ENCODE measurements at places on chromosomes 7 and 10. TPM values are rescaled to one million over a fixed set of nuclear protein-coding genes. Genes with fewer than 3 reads are reported as not detected.

The CHN2 gene
- total RNA-seq: 2.6 TPM

The CLIP2 gene
- total RNA-seq: 20.3 TPM

The H2BK1 gene
- total RNA-seq: not detected

The PDE1C gene
- 0.34 TPM for total RNA-seq

The MBL2 gene
- total RNA-seq: under 0.01 TPM

The GPR26 gene
- total RNA-seq: not detected

The KRIT1 gene
- total RNA-seq: 51.5 TPM

The TOMM7 gene
- total RNA-seq: 401 TPM

The PLEKHS1 gene
- not detected for total RNA-seq

The ZNF425 gene
- 1.5 TPM for total RNA-seq

The SCIN gene
- total RNA-seq: 1.2 TPM

The ZNF488 gene
- not detected for total RNA-seq

The MRLN gene
- not detected for total RNA-seq

The EPO gene
- not detected for total RNA-seq

The ASIC3 gene
- 0.36 TPM for total RNA-seq

The PDLIM1 gene
- 2.1 TPM for total RNA-seq

The TAF6 gene
- 54.3 TPM for total RNA-seq

The C7orf57 gene
- 0.62 TPM for total RNA-seq

The VWDE gene
- total RNA-seq: not detected

The MYL10 gene
- total RNA-seq: not detected

The NEUROG3 gene
- not detected for total RNA-seq

The MALRD1 gene
- total RNA-seq: not detected

The NPTX2 gene
- 0.31 TPM for total RNA-seq

The CFAP58 gene
- total RNA-seq: 0.36 TPM

The BICC1 gene
- 1.0 TPM for total RNA-seq

The FEZF1 gene
- total RNA-seq: not detected

The CLDN12 gene
- total RNA-seq: 47.2 TPM

The FAM25C gene
- total RNA-seq: not detected

All from melanocyte of skin (primary cell).